ENCODE measurements at places on chromosomes 12 and 14.

GRCh38 chr14:22460461-22461195 is 128.4 kb downstream of the DAD1 start:
- no peak for DNase-seq

DNA sequence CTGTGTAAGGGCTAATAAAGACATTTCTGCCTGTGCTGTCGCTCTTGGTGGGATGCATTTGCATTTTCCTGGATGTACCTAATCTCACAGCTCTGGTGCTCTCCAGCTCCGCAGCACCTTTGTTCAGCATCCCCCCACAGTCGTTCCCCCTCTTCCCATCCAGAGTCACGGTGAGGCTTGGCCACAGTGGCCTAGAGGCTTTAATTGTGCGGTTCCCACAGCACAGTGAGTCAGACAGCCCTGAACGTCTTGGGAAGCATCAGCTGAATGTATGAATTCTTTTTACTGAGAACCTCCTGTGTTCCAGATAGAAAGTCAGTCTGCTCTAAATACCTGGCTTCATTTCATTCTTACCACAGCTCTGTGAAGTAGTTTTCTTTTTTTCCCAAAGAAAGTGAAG is 28.7 kb downstream of the MLXIP start:
- DNase-seq, result no peak

GRCh38 chr14:36671149-36671548 is 9.5 kb downstream of the PAX9 start:
- no peak for DNase-seq

GRCh38 chr14:89000007-89000942 is 175.8 kb downstream of the TTC8 start:
- DNase-seq, result peak; percentile 49

DNA sequence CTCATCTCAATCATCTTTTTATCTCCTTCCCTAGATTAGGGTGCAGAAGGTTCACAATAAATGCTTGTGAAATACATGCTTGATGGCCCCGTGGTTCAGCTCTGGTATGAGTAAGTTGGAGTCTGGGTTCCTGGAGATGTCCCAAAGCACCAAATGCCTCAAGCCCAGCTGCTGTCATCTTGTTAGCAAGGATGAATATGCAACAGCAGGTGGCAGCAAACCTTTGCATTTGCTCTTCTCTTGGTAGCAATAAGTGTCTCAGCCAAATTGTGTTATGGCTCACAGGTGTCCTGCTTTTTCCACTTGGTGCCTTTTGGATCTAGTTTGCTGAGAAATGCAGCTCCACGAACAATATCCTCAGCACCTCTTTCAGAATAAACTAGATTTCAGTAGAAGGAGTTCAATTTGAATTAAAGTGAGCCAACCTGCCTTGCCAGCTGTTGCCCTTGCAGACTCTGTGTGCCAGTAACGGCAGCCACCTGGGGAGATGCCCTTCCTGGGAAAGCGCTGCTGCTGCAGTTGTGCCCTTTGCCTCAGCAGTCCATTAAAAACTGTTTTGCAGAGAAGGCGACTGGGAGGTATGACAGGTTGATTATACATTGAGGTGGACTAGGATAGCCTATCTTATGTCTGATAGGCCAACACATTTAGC is 417.3 kb downstream of the SNAPC1 start:
- peak; percentile 58 for DNase-seq

DNA sequence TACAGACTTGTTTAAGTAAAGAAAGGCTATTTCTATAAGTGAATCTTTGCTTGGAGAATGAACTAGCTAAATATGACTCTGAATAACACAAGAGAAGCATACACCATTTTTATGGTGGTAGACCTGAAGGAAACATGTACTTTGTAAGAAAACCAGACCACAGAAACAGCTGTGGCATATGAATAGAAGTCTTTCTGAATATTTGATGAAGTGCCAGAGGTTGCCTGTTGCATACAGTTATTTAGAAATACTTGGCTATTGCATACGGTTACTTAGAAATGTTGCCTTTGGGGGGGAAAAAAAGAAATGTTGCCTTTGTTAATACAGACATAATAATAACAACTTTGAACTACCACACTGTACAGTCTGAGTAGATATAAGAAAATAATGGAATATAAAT is 16.8 kb upstream of the LEMD3 start:
- no peak for DNase-seq

- DNase-seq, result no peak
These were observed 105.4 kb downstream of the TTC8 start for GRCh38 chr14:88929656-88930436.

GRCh38 chr12:50215033-50215432 is 47.9 kb upstream of the CERS5 start:
- DNase-seq, result no peak

DNA sequence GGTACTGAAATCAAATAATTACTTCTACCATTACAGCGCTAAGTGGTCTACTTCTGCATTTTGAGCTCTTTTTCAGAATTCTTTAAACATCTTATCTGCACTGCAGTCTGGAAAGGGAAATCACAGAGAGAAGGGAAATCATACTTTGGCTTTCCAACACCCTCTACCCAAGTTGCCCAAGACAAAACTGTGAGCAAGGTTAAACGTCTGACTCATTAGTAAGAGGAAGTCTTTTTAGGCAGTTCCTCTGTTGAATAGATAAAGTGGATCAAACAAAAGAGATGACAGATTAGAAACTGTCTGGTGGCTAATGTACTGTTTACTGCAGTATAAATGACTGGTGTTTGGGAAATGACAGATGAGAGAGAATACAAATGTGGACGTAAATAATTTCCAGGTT is 858.1 kb downstream of the NRXN3 start:
- no peak for DNase-seq

GRCh38 chr14:105305345-105305744 is 4.5 kb upstream of the BRF1 start:
- DNase-seq, result no peak

- DNase-seq, result no peak
These were observed 32.0 kb downstream of the JDP2 start for GRCh38 chr14:75459791-75460190.

DNA sequence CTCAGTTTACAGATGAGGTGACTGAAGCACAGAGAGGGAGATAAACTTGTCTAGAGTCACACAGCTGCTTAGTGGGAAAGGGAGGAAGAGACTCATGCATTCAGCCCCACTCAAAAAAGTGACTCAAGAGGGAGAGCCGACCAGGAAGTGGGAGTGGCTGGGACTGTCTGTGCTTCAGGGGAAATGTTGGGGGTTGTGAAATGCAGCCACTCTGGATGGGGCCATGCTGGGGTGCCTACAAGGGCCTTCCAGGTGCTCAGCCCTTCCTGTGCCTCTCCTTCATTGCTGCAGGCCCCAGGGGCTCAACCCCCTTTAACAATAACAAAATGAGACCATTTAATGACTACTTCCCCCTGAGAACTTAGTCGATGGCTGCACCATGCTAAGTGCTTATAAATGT is 41.8 kb downstream of the CACNA1C start:
- DNase-seq, result no peak

- DNase-seq, result no peak
These were observed 681.0 kb downstream of the NRXN3 start for GRCh38 chr14:78851189-78851588.

- no peak for DNase-seq
These were observed 65.8 kb upstream of the RASSF3 start for GRCh38 chr12:64544371-64545080.

DNA sequence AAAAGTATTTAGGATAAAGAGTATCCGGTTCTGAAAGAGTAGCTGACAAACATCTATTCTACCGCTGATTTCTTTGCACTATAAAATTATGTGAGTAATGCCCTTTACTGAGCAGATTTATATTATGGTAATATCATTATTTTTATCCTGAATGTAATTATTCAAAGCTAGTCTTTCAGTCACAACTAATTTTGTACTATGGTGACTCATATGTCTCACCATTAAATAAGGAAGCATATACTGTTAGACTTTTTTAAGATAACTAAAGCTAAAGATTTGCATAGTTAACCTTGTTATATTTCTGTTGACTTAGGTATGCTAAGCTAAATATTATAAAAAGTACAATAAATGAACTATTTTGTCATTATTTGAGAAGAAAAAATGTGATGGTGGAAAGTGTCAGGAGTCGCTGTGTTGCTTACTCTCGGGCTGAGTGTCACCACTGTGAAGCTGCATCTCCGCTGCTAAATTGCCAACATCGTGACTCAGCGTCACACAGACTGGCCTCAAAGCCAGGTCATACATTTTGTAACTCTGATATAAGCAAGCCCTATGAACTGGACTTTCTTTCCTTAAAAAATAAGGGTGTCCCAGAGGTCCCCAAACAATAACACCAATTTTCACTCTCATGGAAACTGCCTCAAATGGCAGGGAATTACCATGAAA is 69.1 kb upstream of the SSTR1 start:
- DNase-seq, result no peak

DNA sequence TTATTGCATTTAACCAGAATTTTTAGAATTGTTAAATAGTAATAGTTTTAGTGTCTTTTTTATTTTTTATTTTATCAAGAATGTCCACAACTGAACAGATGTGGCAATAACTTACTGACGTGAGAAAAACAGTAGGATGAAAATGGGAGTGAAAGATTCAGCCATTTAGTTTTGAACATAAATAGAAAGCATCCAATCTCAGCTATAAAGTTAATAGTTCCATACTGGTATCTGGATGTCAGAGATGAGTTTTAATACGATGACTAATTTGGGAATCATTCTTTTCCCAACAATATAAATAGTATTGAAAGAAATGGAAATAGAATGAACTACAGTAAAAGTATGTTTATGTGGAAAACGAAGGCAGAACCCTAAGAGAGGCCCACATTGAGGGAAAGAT is 159.4 kb downstream of the EPS8 start:
- DNase-seq, result no peak

DNA sequence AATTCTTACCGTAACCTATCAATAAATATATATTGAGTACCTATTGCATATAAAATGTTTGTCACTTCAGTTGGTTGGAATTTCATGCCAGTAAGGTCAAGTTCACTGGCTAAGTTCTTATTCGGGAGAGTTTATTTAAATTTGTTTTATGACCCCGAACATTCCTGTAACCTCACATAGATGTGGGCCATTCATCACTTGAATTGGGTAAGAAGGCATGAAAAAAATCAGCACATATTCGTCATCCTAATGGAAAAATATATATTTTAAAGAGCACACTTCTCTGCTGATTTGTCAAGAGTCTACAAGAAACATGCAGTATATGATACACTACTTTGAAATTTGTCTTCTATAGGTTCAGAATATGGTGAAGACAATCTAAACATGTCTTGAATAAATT is 263.4 kb downstream of the CCDC91 start:
- DNase-seq, result no peak

- no peak for DNase-seq
These were observed 1.7 kb downstream of the P2RX2 start for GRCh38 chr12:132620113-132620898.

DNA sequence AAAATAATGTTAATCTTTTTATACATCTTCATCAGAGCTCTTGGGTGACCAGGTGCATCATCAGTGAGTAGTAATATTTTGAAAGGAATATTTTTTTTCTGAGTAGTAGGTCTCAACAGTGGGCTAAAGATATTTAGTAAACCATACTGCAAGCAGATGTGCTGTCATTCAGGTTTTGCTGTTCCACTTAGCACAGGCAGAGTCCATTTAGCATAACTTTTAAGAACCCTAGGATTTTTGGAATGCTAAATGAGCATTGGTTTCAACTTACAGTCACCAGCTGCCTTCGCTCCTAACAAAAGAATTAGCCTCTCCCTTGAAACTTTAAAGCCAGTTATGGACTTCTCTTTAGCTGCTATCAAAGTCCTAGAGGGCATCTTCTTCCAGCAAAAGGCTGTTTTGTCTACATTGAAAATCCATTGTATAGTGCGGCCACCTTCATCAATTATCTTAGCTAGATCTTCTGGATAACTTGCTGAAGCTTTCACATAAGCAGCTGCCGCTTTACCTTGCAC is 24.6 kb downstream of the RIMKLB start:
- no peak for DNase-seq

- no peak for DNase-seq
These were observed 395.8 kb upstream of the TBX3 start for GRCh38 chr12:115079760-115080159.

GRCh38 chr12:3102771-3103410 is 25.7 kb downstream of the TSPAN9 start:
- DNase-seq, result no peak

- DNase-seq, result peak; percentile 89
These were observed 52.6 kb downstream of the GALNT16 start for GRCh38 chr14:69312608-69313007.

- DNase-seq, result no peak
These were observed 4.2 kb upstream of the KLC1 start for GRCh38 chr14:103624860-103625259.

- no peak for DNase-seq
These were observed 12.7 kb downstream of the CPSF2 start for GRCh38 chr14:92134456-92134855.

DNA sequence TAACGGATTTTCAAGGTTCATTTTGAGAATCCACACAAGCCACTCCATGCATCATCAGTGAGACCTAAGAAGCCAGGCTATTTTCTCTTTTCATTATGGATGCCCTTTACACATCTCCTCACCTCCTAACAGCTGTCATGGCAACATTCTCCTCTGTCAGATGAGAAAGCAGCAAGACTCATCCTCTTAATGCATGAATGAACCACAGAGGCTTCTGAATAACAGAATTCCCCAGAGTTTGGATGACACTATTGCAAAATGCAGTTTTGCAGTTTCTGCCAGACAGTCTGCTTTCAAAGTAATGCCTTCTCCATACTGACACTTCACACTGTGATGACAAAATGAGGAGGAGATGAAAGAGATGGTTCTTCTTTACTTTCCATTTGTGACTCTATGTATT is 286.7 kb upstream of the GRIP1 start:
- no peak for DNase-seq
